ENCODE measurements at places on chromosomes 1 and 21.

DNA sequence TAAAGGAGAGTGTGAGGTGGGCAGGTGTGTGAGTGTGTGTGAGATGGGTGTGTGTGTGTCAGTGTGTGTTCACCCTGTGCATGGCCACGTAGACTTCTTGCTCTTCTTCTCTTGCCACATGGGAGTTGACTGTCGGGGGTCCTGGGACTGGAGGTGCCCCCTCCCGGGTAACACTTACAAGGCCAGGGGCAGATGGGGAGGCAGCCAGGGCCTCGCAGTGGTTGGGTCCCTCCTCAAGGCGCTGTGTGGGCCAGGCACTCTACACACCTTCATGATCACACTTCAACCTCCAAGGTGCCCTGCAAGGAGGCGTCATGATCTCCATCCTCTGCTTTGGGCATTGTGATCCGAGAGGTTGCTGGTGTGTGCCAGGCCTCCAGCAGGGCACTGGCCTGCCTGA is 2.3 kb downstream of the PLA2G2F start:
- DNase-seq: no peak

- DNase-seq: no peak
Observed at GRCh38 chr1:53934170-53934765, 11.2 kb downstream of the IFT25 start.

GRCh38 chr1:116952738-116953275 is 43.1 kb downstream of the PTGFRN start:
- DNase-seq: no peak

- no peak for DNase-seq
Observed at GRCh38 chr1:207922554-207922953, 11.6 kb upstream of the CD34 start.

DNA sequence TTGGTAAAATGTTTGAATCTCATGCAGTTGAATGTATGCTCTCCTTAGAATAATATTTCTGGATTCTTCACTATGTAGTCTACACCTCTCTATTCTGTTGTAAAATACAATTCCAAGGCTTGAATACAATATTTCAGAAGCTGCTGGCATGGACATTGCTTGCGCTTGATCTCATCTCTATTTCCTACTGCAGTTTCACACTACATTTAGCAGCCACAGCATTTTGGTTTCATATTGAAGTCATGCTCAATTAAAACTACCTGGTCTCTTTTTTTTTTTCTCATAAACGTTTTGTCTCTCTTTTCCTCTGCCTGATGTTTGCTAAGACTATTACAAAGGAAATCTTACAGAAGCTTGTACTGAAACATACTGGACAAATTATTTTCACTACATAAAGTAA is 631.0 kb upstream of the TMPRSS15 start:
- DNase-seq: no peak

DNA sequence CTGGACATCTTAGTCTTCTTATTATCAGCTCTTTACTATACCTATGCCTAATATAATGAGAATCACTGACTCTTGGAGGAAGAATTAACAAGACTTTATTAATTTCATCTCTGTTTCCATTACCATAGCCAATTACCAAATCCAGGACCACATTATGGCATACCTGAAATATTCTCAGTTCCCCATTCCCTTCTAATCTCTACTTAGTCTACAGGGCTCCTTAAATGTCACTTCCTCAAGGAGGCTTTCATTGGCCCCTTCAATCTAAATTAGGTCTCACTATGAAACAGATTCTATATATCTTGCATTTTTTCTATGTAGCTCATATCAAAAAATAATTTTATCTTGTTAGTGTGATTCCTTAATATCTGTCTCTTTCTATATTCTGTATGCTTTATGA is 371.2 kb downstream of the PTBP2 start:
- no peak for DNase-seq

DNA sequence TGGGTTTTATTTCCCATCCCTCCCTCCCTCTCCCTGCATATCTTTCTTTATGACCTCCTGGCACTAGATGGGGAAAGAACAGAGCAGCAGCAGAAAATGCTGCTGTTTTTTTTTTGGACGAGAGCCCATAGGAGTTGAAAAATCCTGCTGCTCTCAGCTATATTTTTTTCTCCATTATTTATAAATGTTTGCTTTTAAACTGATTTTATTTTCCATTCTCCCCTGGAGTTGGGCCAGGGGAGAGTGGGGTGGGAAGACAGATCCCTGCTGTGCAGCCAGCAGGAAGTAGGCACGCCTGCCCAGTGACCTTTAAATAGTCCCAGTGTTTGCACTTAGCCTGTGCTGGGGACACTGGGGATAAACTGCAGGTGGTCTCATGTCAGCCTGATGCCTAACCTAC is 17.4 kb downstream of the SFT2D2 start:
- DNase-seq: no peak

GRCh38 chr1:23524716-23525401 is 6.2 kb downstream of the E2F2 start:
- no peak for DNase-seq

- no peak for DNase-seq
Observed at GRCh38 chr1:47853059-47853458, 144.1 kb downstream of the TRABD2B start.

- DNase-seq: no peak
Observed at GRCh38 chr1:111161843-111162487, 21.9 kb downstream of the CEPT1 start.

DNA sequence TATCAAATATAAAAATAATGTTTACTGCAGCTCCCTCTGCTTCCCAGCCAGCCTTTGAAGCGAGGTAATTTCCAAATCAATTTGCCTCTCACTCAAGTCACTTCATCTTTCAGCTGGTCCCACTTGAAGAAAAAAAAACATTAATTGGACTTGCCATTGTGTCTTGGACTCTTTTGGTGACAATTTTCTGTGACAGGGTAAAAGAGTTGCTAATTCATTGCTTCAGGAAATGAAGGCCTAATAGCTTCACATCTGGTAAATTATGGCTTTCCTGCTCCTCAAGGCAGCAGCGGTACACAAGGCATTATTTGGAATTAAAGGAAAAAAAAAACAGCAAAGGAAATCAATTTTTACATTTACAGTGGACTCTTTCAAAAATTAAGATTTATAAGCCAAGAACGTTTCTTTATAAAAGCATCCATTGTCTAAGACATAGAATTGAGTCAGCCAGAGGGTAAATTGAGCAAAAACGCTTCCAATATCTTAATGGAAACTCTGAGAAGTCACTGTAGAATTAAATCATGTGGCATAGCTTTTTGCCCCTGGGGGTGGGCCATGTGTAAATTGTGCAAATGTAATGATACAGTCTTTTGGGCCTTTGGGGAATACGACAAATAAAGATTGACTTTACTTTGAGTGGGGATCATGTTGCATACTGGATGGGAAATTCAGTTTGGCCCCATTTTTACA is 102.5 kb downstream of the LYPLAL1 start:
- no peak for DNase-seq

- no peak for DNase-seq
Observed at GRCh38 chr1:54037476-54037875, 15.5 kb downstream of the TMEM59 start.

DNA sequence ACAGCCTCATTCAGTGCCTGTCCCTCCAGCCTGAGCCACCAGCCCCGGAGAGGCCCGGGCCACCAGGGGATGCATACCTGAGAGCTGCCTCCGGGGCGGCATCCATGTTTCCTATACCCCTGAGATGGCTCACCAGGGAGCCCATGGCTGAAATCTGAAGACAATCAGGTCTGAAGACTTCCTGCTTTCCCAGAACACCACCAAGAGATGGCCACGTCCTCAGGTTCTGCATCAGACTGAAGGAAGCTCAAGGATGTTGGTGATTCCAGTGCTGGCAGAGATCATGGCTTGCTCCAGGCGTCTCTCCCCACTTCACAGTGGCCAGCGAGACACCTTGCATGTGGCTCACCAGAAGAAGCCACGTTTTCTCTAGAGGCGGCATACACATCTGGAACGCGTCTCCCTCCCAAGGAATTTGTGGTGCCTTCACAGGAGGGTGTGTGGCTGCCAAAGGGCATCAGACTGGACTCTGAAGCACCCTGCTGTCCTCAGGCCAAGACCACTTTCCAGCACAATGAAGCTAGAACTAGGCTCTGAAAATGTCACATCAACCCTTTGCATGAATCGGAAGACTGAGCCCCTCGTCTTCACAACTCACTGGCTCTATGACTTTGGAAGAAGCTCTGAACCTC is 170.7 kb upstream of the IRF2BP2 start:
- DNase-seq: no peak

- no peak for DNase-seq
Observed at GRCh38 chr1:88228114-88228513, 456.0 kb upstream of the PKN2 start.

- DNase-seq: peak; percentile 58
Observed at GRCh38 chr1:17614586-17614985, 75.1 kb downstream of the ARHGEF10L start.

GRCh38 chr1:10074059-10074851 is 41.5 kb downstream of the UBE4B start:
- peak; percentile 89 for DNase-seq

- no peak for DNase-seq
Observed at GRCh38 chr1:20276485-20277159, 14.1 kb upstream of the VWA5B1 start.

DNA sequence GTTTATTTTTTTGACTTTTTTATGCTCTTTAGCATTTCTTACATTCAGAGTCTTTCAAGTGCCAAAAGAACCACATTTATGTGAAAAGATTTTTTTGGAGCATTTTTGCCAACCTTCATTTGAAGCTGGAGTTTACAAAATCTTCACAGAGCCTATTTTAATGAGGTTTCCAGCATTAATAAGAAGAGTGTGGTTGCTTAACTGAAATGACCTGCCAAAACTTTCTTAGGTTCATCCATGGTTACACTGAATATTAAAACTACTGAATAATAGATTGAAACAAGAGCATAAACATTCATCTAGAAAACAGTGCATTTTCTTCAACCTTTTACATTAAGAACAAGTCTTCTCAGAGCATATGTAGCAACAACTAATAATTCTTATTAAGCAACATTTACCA is 672.3 kb upstream of the CXADR start:
- DNase-seq: no peak

DNA sequence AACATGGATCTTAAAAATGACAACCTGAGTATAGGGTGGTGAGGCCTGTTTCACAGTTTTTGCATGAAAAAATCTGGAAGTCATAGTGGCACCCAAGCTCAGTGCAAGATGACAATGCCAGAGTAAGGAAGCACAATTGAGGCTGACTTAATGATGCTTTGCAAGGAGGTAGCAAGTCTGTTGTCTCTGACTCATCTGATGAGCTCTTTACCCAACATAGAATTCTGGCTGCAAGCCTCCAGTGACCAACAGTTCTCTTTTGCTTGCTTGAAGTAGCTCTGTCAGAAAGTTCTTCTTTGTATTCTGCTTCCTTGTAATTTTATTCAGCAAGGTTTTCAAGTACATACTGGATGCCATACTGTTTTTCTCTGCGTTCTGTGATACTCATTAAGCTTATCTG is 117.1 kb downstream of the FOXD2 start:
- no peak for DNase-seq

GRCh38 chr1:68780919-68781318 is 284.0 kb upstream of the DEPDC1 start:
- no peak for DNase-seq

DNA sequence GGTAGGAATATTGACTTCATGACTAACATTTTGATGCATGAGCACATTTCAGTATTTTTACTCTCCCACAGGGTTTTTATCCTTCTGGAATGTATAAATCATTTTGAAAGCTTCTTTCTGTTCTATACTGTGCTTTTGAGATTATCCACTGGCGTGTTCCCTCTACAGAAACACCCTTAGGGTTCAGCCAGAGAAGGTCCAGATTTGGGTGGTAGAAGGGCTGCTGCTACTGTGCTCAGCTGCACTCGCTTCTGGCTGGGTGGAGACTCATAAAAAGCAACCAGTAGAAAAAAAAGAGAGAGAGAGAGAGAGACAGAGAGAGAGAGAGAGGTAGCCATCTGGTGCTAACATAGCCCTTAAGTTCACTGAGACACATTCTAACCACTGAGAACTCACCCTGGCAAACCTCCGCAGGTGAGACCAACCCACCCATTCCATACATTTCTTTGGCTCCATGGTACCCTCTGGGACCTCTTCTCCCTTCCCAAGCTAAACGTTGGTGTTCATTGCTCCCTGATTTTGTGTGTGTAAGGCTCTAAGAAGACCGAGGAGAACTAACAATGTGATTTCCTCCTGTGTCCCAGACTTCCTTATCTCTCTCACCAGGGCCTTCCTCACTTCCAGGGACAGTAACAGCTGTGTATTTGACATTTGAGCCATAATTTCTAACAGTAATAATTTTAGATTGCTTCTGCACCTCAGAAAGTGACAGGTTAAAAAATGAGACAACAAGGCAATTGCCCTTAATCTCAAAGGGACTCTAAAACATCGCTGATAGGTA is 7.2 kb downstream of the APCS start:
- no peak for DNase-seq

DNA sequence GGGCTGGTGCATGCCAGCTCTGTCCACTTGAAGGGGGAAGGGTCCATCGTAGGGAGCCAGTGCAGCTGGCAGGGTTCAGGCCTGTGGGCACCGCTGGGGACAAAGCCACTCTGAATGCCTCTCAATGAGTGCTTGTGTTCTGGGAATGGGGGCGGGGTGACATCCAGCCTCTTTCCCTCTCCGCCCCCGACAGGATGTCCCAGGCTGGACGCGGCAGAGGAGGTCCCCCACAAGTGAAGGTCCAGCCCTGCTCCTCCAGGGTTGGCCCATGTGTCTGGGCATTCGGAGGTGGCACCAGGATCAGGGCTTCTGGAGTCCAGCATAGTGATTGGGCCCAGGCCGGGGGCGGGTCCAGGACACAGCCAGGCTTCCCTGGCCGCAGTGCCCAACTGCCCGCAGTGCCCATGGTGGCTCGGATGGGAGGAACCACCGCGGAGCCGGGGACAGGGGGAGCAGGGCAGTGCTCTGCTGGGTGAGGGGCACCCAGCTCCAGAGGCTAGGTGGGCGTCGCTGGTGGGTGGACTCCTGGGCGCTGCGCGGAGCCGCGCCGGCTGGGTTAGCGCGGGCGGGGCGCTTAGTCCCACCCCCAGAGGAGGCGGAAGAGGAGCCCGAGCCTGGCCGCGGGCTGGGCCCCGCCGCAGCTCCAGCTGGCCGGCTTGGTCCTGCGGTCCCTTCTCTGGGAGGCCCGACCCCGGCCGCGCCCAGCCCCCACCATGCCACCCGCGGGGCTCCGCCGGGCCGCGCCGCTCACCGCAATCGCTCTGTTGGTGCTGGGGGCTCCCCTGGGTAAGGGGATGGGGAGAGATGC is at the start of gene SHISA4:
SHISA4 (plus strand) TSS at position 617 of the 808 bp plus-strand sequence; CDS start at position 714, 97 bp downstream.
- DNase-seq: peak; percentile 41

Data from suppressor macrophage treated with lipopolysaccharide for 4 hours (primary cell).